ENCODE measurements at places on chromosomes 2 and 18.

DNA sequence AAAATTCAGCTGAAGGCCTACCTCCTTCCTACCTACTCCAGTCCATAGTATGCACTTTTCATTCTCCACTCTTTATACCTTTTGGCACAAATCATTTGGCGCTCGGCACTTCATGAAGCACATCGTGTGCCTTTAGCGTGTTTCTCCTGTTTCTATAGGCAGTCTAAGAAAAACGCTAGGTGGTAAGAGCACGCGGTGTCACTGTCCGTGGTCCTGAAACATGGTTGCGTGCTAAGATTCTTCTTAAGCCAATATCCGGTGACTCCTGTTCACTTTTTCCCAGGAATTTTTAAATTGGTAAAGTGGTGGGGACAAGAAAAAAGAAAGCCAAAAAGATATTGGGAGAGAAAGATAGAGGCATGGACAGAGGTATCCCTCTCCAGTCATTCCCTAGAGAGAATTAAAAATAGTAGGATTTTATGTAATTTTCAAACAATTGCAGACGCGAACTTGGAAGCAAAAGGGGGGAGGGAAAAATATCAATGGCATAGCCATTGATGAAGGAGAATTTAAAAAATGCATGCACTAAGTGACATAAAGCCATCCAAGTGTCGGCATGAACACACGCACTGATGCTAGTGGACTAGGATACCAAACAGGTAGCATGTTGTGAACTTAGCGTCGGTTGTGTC lies 1.4 kb upstream of the CTNNA2 start:
- H3K4me1 ChIP-seq: no peaks in the 10 kb centered on the region
- no peaks in the 10 kb centered on the region for H3K36me3 ChIP-seq
- no peak overlapping the region for H3K4me3 ChIP-seq
- peaks cover 4% of the 10 kb centered on the region for H3K27me3 ChIP-seq
- no peak overlapping the region for H3K27ac ChIP-seq

DNA sequence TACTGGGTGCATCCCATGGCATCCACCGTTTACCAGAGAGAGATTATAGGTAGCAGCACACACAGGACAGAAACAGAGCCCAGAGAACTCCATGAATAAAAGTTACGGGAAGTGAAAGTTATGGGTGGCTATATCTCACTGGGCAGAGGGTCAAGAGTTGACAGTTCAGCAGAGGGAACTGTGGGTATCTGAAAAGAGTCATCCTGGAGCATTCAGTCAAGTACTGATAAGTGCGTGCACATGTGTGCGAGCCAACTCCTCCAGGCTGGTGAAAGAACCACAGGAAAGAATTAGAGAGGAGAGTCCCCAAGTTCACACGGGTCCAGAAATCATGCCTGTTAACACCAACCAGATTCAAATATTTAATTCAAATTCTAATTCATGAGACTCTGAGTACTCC lies 1588.2 kb downstream of the LRP1B start:
- H3K27me3 ChIP-seq: no peaks in the 10 kb centered on the region
- H3K27ac ChIP-seq: no peak overlapping the region
- H3K36me3 ChIP-seq: no peaks in the 10 kb centered on the region
- no peak for DNase-seq
- H3K4me1 ChIP-seq: no peaks in the 10 kb centered on the region

- H3K4me3 ChIP-seq: no peak overlapping the region
- H3K27ac ChIP-seq: no peak overlapping the region
- no peaks in the 10 kb centered on the region for H3K36me3 ChIP-seq
- no peak for DNase-seq
Observed at GRCh38 chr18:49467599-49467998, 7.2 kb upstream of the DYM start.

DNA sequence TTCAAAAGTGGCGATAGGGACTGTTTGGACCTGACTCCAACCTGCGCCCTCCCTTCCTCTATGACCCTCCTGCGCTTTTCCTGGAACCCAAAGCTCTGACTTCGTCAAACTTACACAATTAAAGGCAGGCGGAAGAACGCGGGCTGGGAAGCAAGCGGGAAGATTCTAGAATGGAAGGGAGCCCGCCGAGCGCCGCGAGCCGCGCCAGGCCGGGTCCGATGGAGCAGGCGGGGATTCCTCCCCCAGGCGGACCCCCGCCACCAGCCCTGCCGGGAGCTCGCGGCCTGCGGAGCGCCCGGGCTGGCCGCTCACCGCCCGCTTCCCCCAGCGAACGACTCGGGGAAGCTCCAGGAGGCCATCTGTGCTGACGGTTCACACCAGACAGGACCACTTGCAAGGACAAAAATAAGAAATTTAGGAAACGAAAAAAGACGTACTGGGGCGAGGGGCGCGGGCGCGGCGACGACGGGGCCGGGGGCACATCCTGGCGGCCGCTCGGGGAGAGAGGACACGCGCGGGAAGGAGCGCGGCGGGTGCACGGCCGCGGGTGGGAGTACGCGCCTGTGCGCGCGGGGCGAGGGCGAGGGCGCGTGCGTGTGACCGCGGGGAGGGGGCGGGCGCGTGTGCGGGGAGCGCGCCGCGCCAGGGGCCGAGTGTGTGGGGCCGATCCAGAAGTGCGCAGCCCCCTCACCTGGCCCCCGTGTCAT lies 1.1 kb upstream of the SALL3 start:
- H3K27ac ChIP-seq: no peak overlapping the region
- peaks cover 91% of the 10 kb centered on the region for H3K27me3 ChIP-seq
- no peak for DNase-seq
- H3K4me1 ChIP-seq: no peaks in the 10 kb centered on the region

GRCh38 chr18:79819968-79820351 lies 22.2 kb downstream of the KCNG2 start:
- H3K4me3 ChIP-seq: no peak overlapping the region
- H3K36me3 ChIP-seq: no peaks in the 10 kb centered on the region
- peaks cover 38% of the 10 kb centered on the region for H3K27me3 ChIP-seq
- no peak for DNase-seq

GRCh38 chr2:146506851-146507250 lies 1338.0 kb upstream of the ACVR2A start:
- H3K4me3 ChIP-seq: no peak overlapping the region
- H3K27me3 ChIP-seq: no peaks in the 10 kb centered on the region
- no peaks in the 10 kb centered on the region for H3K36me3 ChIP-seq
- no peak overlapping the region for H3K27ac ChIP-seq
- no peak for DNase-seq

DNA sequence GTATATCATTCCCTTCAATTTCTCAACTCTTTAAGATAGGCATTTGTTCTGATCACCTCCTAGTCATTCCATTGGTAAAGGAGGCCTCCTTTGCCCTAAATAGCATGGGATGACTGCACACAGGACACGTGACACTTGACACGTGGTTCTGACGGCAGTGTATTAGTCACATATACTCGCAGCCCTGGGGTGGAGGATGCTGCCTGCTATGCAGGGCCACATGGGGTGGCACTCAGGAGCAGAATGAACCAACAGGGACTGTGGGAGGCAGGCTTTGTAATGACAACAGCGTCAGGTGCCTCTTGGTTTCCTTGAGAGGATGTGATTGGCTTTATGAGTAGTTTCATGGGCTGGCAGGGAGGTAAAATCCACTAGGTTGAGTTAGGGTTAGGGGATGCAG lies 9.3 kb upstream of the KCNS3 start:
- no peak for DNase-seq
- H3K36me3 ChIP-seq: no peaks in the 10 kb centered on the region
- H3K27ac ChIP-seq: no peak overlapping the region
- no peak overlapping the region for H3K4me3 ChIP-seq
- no peaks in the 10 kb centered on the region for H3K4me1 ChIP-seq

GRCh38 chr2:176063958-176064357 lies 19.8 kb downstream of the EVX2 start:
- H3K36me3 ChIP-seq: no peaks in the 10 kb centered on the region
- H3K4me3 ChIP-seq: no peak overlapping the region
- H3K4me1 ChIP-seq: no peaks in the 10 kb centered on the region

DNA sequence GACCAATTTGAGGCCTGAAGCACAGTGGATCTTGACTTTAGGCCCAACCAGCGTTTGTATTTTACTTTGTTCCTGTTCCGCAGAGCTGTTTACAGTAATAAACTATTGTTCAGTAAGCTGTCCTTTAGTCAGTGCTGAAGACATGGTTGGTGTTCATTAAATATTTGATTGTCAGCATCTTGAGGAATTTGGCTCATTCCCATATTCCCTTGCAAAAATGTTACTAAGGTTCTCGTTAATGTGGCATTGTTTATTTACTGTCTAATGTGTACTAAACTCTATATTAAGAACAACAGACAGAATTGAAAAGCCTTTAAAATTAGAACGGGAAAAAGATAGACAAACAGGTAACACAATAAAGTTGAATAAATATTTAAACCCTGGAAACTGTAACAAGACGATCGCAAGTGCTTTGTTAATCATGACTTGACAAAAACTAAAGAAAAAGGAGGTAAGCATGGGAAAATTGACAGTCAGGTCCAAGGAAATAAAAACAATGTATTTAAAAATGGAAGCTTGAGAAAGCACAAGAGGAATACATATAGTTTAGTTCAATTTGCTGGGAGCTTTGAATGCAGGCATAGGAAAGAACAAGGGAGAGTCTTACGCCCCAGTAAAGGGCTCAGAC lies 1060.8 kb upstream of the CRIM1 start:
- H3K27me3 ChIP-seq: no peaks in the 10 kb centered on the region
- no peaks in the 10 kb centered on the region for H3K36me3 ChIP-seq
- no peak overlapping the region for H3K4me3 ChIP-seq

DNA sequence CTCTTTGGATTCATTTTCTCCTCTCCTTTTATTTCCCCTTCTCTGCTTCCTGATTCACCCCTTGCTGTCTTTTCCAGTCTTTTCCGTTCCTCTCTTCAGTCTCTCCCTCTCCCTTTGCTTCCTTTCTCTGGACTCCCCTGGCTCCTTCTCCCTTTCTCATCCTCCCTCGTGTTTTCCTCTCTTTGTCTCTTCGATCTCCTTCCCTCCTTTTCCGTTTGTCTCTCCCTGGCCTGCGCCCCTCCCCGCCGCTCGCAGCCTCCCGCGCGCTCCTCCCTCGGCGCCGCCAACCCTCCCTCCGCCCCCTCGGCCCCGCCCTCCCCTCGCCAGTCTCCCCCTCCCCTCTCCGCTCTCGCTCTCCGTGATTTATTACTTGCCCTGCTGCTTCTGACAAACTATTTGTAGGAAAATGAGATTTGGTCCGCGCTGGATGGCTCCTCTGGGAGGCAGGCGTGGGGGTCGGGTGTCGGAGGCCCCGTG lies 46.0 kb upstream of the PAX8 start:
- H3K27ac ChIP-seq: peak overlapping the region; percentile 76
- no peaks in the 10 kb centered on the region for H3K36me3 ChIP-seq
- H3K4me3 ChIP-seq: peak overlapping the region; percentile 31
- DNase-seq: no peak
- H3K27me3 ChIP-seq: no peaks in the 10 kb centered on the region

GRCh38 chr2:49210191-49210590 lies 55.9 kb upstream of the FSHR start:
- H3K4me1 ChIP-seq: no peaks in the 10 kb centered on the region
- no peak for DNase-seq
- H3K36me3 ChIP-seq: no peaks in the 10 kb centered on the region
- H3K27ac ChIP-seq: no peak overlapping the region
- H3K4me3 ChIP-seq: no peak overlapping the region
- no peaks in the 10 kb centered on the region for H3K27me3 ChIP-seq

DNA sequence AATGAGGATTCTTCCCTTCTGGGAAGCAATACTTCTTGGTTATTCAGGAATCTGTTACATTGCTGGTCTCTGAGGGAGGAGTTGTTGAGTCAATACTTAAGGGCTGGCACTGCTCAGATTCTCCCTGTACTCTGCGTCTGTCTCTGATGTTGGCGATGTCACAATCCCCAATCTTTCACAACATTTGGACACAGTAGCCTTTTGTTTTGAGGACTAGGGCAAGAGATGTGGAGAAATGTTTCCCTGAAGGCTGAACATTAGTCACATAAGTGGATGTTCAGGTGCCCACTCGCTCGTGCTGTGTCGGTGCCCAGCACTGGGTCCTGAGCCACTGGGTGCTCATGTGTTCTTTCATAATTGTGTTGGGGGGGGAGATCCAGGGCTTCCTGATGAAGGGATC lies 55.0 kb downstream of the MAPK4 start:
- H3K36me3 ChIP-seq: no peaks in the 10 kb centered on the region
- H3K4me1 ChIP-seq: no peaks in the 10 kb centered on the region
- no peak for DNase-seq

DNA sequence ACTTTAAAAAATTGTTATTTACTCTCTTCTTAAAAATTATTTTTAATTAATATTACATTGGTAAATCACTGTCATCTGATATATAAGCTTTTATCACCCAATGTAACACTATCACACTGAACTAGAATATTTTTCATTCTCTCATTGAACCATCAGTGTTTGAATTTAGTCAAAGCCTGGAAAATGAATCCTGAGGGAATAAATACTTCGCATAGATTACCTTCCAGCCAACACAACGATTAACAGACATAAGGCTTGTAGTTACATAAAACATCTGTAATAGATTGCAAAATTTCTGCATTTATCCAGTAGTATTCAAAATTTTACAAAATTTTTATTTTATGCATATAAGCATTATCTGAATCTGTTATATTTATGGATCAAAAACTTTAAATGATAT lies 314.9 kb downstream of the ERBB4 start:
- H3K36me3 ChIP-seq: no peaks in the 10 kb centered on the region
- no peak overlapping the region for H3K27ac ChIP-seq
- no peak overlapping the region for H3K4me3 ChIP-seq
- no peak for DNase-seq
- H3K4me1 ChIP-seq: no peaks in the 10 kb centered on the region

- H3K4me3 ChIP-seq: no peak overlapping the region
- no peaks in the 10 kb centered on the region for H3K4me1 ChIP-seq
- H3K27ac ChIP-seq: no peak overlapping the region
- H3K27me3 ChIP-seq: no peaks in the 10 kb centered on the region
- H3K36me3 ChIP-seq: no peaks in the 10 kb centered on the region
Observed at GRCh38 chr2:113342650-113343049, 63.9 kb upstream of the PAX8 start.

DNA sequence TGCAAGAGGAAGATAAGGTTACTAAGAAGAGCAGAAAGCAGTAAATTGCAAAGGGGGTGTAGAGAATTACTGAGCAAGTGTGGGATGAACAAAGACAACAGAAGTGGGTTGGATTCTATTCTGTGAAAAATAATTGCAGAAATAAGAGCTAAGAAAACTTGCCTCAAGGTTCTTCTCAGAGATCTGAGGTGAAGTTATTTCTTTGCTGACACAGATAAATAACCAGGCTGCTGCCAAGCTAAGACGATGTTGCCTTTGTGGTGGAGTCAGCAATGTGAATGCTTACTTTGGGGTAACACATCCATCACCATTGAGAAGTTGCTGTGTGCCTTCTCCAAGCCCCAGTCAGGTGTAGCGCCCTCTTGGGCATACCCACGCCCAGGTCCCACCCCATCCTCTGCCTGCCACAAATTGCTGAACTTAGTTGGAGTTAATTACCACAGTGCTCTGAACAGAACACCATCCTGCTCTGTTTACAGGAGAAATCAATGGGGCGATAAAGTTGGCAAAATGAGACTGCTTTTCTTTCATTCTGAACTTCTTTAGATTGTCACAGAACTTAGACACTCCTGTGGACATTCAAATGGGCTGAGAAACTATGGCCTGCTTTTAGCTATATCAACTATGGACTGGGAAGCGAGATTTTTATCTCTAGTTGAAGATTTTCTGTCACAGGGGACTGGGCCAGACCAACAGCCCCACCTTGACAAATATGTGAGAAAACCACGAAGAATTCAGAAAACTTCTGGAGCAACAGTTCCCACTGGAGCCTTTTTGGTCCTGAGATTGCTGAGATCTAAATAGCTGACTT lies 283.6 kb downstream of the TMX3 start:
- no peak overlapping the region for H3K27ac ChIP-seq
- H3K4me3 ChIP-seq: no peak overlapping the region
- no peaks in the 10 kb centered on the region for H3K4me1 ChIP-seq
